ENCODE measurements at places on chromosomes 3 and 15.

DNA sequence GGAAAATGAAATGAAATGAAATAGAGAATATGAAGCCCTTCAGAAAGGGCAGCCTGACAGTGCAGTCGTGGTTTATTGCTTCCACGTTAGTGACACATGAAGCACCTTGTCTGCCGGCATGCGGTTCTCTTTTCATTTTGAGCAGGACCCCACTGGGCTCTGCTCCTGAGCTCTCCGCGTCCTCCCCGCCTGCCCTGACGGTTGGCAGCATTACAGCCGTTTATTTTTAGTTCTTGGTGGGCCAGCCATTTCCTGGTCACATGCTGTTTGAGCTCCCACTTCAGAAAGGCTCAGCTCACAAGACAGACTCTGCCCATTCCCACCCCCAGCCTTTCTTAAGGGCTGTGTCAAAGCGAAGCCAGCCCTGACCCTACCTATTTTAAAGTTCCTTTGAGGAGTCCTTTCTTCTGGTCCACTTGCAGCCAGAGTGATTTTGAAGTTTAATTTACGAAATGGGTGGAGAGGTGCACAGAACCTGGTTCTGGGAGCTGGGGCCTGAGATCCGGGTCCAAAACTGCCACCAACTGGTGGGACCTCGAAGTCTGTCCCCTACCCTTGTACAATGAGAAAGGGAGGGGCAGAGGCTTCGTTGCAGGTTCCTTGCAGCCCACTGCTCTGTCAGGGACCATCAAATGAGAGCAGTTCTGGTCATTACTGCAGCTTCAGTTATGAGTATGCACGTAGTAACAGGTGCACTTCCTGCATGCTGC, 60.1 kb downstream of the MGLL start:
- DNase-seq, result no peak

GRCh38 chr15:50016951-50017350, 102.1 kb downstream of the ATP8B4 start:
- no peak for DNase-seq

DNA sequence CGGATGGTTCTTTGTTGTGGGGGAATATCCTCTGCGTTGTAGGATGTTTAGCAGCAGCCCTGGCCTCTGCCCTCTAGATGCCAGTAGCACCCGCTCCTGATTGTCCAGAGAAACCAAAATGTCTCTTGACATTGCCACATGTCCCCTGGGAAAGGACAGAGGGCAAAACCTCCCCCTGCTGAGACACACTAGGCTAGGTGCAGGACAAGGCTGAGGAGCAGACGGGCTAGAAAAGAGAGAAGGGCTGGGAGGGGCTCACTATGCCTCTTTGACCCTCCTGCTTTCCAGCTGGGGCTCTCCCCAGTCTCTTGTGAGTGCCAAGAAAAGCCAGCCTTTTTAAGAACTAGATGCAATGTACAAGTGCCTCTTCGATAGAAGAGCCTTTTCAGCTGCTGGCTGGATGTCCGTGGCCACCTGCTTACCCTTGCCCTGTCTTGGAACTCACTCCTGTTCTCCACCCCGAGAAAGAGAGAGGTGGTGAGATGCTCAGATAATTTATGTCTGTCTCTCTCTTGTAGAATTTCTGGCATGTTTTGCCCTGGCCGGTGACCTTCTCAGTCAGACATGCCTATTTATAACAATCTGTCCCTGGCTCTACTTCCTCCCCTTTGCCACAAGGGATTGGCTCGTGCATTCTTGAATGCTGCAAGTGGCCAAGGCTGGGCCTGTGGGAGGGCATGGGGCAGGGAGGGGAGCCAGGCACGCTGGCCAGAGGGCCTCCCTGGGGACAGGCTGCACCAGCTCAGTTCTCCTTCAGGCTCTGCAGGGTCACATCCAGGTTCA, 142.6 kb downstream of the RPLP1 start:
- DNase-seq, result no peak

DNA sequence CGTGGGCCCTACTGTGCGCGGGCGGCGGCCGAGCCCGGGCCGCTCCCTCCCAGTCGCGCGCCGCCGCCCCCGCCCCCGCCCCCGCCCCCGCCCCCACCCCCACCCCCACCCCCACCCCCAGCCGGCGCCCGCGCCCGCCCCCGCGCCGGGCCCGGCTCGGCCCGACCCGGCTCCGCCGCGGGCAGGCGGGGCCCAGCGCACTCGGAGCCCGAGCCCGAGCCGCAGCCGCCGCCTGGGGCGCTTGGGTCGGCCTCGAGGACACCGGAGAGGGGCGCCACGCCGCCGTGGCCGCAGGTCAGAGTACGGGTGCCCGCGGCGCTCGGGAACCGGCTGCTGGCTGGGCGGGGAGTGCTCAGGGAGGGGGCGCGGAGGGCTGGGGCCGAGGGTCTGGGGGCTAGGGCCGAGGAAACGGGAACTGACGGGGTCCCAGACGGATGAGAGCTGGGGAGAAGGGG, 1.1 kb upstream of the PPARG start:
- DNase-seq, result no peak

DNA sequence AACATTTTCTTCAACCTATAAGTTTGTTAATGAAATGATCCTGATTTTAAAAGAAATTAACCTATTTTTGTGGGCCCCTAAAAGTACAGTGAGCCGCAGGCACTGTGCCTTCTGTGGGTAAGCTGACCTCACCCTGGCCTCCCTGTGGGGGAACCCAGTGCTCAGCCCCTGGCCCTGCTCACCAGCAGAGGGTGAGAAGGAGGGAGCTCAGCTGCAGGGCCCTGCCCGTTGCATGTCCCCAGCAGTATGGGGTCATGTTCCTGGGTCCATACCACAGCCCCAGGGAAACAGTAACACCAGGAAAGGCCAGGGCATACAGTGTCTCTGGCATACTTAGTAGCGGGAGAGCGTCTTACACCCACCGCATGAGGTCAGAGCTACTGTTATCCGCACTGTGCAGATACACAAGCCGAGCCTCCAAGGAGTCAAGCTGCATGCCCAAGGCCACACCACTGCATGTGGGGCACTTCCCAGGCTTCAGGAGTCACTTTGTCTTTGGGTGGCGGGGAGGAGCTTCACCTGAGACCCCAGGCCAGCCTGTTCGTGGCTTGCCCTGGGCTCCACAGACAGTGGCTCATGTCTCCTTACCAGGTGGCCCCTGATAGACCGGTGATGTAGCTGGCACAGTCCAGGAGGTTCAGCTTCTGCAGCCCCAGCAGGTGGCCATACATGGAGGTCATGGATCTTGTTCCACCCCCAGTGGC, 22.6 kb upstream of the EHD4 start:
- no peak for DNase-seq

DNA sequence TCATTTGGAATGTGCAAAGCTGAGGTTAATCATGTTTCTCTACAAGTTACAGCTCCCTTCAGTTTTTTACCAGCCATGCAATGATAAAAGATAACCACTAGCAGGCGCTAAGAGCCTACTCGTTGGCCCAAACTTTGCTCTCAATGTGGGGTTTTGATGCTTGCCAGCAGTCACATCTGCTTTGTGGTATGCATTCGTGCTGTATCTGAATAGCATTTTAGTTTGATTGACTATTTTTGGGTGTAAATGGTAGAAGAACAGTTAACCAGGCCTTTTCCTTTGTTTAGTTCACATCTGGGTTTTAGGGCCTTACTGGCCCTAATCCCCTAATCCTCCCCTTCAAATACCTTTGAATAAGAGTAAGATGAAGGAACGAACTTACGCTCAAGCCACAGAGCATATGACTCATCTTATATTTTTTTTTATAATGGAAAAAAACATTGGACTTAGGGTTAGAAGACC, 4.4 kb upstream of the CLDN11 start:
- DNase-seq, result no peak

DNA sequence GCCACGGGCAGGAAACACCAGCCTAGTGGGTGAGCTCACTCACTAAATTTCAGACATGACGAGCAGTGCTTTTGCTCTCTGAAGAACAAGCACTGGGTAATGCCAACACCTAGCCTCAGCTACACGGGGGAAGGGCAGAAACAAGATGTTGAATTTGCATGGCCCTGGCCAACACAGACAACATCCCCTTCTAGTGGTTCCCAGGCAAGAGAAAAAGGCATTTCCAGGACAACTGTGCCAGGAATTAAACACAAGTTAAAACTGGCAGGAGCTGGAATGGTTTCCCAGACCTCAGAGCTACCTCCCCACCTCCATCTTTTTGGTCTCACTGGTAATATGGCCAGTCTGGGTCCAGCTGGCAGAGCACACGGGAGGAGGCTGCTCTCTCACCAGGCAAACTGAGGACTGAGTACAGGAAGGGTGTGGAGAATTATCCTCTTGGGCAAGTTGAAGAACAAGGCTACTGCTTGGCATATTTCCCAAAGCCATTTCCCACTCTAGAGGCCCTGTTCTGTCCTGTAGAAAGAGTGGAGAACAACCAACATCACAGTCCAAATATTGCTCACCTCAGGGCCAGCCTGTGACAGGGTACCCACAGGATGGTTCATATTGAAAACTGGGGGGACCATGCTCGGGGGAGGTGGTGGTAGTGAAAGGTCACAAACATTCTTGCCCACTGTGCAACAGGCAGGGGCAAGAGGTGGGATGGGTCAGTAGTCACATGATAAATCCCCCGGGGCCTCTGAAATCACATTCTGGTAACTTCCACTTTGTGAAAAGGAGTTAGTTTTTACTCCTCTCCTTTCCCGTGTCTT, 26.5 kb downstream of the TSPAN3 start:
- no peak for DNase-seq

DNA sequence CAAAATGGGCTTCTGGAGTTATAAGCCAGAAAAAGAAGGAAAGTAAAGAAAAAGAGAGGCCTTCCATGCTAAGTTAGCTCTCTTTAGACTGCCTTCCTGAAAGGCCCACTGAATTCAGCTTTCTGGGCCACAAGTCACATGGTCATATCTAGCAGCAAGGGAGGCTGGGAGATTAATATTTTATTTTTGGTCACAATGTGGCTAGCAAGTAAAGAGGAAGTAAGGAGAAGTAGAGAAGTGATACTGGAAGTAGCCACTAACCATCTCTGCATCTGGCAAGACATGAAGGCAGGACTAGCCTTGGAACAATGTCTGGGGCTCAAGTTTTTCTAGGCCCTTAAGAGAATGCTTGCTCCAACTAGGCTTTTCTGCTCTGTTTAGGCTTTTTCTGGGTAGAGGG, 81.8 kb upstream of the UBE2E1 start:
- no peak for DNase-seq

GRCh38 chr15:101431301-101431700, 58.2 kb downstream of the PCSK6 start:
- no peak for DNase-seq
